ENCODE measurements at places on chromosomes 6 and 20.

DNA sequence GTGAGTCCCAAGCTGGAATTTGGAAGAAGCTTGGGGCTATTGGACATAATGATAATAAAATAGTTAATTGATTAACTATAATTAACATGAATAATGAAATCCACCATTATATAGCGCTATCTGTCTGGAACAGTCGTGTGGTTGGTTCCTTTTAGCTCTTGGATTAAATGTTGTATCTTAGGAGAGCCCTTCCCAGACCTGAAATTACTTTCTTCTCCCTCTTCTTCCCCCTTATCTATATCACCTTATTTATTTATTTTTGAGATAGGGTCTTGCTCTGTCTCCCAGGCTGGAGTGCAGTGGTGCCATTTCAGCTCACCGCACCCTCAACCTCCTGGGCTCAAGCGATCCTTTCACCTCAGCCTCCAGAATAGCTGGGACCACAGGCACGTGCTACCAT lies 64.6 kb downstream of the NCOA3 start:
- no peak for DNase-seq

DNA sequence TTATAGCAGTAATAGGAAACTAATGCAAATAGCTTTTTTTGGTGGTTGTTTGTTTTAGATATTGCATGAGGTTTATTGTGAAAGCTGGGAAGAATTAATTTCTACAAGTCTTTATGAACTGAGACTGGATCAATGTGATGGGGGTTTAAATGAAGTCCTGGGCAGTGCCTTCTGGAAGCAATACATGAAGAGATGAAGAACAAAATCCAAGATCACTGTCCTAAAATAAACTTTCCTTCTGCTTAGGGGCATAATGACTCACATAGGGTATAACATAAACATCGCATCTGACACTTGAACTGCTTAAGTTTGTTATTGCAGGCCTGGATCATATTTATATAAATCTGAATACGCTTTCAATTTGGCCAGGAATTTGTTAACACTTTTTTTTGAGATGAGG lies 20.9 kb upstream of the SHLD1 start:
- DNase-seq, result no peak

DNA sequence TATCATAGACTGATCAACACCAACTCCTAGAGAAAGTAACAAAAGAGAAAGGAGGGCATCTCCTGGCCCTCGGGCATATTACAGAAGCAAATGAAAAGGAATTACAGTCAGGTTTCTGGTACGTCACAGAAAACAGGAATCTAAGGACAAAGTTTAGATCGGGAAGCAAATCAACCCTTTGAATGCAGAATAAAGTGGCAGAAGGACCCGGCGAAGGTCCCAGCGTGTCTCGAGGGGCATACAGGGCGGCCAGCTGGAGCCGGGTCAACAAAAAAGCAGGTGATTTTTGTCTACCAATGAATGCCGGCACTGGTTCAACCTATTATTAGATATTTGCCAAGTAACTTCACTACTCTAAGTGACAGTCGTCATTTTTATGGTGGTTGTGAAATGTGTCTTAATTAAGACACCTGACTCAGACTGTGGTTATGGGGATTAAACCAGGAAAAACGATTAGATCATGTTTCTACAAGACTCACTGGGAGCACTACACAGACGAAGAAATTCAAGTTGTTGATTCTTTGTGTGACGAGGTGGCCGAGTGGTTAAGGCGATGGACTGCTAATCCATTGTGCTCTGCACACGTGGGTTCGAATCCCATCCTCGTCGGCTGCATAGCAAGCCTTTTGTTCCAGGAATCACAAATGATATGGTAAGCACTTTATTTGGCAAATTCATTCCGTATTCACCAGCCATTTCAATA lies 12.4 kb upstream of the ZSCAN9 start:
- DNase-seq, result peak; percentile 53

- no peak for DNase-seq
These were observed 47.5 kb upstream of the RIN2 start for GRCh38 chr20:19710336-19711120.

DNA sequence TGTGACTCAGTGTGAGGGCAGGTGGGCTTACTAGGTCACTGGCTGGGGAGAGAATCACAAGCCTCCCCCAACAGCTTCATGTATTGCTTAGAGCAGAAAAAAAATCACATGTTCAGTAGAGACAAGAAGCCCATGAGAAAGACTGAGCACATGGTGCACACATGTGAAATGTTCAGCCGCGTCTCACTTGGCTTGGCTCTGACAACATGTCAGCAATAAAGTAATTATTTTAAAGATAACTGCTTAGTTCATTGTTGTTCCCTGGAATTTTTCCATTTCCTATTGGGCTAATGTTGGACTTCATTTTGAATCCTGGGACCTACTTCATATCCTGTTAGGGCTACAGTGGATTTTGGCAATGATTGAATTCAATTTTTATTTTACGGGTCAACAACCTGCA lies 222.6 kb downstream of the C6orf118 start:
- no peak for DNase-seq

- no peak for DNase-seq
These were observed 38.0 kb downstream of the BFSP1 start for GRCh38 chr20:17493173-17493572.

- DNase-seq, result no peak
These were observed 106.3 kb upstream of the KCNK16 start for GRCh38 chr6:39428816-39429215.

DNA sequence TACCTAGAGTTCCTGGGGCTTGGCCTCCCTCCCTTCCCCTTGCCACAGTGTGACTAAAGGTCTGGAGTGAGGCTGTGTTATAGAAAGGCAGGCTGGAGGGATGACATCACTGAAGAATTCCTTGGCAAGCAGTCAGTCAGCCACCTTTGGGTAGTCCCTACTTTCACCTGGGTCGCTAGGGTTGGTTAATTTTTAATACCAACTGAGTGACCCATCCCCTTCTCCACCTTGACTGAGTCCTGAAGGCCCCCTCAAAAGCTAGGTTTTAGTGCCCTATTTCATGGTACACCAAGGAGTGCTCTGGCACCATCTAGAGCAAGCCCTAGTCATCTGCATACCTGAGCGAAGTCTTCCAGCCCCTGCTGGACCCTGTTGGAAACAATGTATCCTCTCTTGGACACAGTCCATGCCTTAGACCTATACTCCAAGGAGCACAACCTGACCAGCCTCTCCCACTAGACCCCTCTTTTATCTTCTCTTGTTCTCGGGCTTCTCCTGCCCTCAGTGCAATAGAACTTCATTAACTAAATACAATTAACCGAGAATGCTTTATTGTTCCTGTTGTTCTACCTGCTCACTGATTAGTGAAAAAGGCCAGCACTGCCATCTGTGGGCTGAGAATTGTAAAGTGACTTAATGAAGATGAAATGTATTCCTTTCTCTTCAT lies 44.6 kb downstream of the RIN2 start:
- no peak for DNase-seq

DNA sequence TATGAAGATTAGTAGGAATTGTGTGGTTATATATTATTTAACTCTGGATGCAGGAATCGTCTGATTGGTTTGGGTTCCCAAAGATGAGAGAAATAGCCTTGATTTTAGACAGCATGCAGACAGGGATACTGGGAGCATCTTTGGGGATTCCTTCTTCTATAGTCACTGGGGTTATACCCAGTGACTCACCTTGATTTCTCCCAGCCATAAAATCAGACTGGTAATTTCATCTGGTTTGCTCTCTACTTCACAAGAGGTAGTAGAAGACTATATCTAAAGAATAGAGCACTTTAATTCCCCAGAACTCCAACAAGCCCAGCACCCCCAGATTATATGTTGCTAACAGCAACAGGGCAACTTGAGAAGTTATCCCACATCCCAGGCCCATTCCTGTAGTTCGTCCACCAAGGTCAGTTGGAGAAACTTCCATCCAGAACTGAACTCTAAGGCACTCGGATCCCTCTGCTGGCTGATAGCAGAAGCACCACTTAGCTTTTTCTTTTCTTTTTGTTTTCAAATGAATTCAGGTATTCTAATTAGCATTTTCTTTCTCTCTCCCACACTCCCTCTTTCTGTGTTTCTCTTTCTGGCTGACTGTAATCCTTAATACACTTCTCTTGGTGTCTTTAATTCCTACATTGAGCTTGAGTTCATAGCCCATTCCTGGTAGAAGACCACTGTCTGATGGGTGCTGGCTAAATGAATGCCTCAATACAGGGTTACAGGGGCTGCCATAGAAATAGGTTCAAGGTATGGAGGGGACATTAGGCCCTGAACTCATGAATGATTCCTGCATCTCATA lies 20.4 kb upstream of the EFHC1 start:
- DNase-seq, result peak; percentile 55

DNA sequence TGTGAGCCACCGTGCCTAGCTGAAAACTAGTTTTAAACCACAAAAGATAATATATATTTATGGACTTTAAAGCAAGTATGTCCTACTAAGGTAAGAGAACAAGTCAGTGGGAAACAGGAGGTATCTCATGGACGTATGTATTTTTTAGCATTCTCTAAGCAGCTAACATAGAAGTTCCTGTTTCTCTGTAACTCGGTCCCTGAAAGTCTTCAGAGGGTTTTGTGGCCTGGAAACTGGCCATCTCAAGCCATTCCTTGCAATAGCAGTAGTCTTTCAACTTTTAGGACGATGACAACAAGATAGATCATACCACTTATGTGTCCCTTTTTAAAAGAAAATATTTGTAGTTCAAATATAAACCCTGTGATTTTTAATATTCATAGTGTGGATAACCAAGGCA lies 95.6 kb upstream of the RALGAPA2 start:
- no peak for DNase-seq

DNA sequence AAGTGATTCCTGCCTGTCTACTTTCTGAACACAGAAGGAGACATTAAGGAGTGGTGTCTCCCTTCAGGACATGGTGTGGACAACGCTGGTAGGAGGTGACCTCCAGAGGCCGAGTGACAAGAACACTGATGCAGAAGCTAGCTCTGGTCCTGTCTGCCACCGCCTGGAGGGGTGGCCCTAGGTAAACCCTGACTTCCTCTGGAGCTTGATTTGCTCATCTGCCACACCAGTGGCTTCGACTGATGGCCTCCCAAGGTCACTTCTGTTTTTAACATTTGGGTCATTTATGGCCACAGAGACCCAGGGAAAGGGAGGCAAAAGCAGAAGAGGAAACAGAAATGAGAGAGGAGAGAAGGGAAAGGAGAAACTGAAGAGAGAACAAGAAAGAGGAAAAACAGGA lies 49.4 kb upstream of the SLC22A23 start:
- DNase-seq, result no peak

DNA sequence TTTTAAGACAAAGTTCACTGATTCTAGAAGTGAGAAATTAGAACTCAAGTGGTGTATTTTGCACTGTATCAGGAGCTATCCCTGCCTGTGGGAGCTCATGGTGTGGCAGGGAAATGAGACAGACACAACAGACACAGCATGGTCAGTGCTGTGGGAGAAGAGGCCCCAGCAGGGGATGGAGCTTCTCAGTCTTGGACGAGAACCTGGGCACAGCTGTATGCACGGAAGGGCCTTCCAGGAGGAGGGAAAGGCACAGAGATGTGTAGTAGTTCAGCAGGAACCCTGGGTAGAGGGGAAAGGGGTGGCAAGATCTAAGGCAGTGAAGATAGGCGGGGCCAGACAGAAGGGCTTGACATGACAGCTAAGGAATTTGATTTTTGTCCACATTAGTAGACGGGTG lies 48.8 kb upstream of the KIF25 start:
- DNase-seq, result no peak

- DNase-seq, result no peak
These were observed 20.9 kb upstream of the EPM2A start for GRCh38 chr6:145756170-145756662.

DNA sequence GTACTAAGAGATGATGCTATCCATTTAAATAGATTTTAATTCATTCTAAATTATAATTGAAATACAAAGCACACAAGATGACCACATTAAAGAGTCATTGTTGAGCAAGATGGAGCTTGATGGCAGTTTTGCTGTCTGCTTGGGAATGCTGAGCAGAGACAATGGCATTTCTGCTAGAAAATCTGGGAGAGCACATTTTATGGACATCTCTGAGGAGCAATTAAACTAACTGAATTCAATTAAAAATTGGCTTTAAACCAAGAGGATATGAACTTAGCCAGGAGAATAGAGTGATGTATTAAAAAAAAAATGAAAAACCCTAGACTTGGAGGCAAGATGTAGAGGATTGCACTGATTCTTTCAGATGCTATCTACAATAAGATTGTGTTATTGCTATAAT lies 19.1 kb upstream of the ADGRB3 start:
- no peak for DNase-seq

Measured in NCI-H2029 treated with DMSO at 0.1 percent for 48 hours (cell line).